ENCODE measurements at places on chromosomes 1 and 21.

DNA sequence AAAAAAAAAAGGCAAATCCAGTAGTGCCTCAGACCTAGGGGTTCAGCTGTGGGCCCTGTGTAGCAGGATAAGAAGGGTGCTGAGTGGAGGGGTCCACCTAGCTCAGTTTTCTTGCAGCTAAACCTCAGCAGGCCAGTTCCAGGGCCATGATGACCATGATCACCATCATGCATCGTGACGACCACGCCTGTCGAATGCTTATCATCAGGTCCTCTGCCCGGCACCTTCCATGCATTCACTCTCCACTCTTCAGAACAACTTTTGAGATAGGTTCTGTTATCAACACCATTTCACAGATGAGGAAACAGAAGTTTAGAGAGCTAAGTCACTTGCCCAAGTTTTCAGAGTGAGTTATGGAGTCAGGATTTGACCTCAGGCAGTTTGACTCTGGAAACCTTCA is 54.9 kb downstream of the ACBD3 start:
- DNase-seq: no peak

DNA sequence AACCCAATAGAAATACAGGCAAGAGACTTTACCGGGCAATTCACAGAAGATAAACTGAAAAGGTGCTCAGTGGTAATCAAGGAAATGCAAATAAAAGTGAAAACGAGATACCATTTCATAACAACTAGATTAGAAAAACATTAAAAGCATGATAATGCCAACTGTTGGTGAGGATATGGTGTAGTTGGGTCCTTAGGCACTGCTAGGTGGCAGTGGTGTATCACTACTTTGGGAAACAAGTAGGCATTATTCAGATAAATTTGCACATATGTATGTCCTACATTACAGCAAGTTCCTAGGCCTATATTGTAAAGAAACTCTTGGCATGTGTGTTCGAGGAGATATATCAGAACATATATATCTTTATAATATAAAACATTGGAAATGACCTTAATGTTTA is 31.0 kb downstream of the AZIN2 start:
- no peak for DNase-seq

DNA sequence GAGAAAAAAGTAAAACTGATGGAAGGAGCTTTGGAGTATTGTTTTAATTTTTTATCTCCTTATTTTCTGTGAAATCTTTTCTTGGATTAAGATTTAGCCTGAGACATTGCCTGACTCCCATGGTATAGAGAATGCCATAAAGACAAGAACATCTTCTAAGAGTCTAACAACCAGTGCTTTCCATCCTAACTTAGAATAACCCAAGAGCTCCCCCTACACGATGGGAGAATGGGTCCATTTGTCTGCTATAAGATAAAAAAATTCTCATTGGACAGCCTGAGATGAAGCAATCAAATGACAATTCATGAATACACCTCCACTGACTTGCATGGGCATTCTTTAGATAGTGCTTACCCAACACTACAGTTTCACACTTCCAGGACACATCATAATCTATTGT is 478.1 kb downstream of the TTLL7 start:
- DNase-seq: no peak

DNA sequence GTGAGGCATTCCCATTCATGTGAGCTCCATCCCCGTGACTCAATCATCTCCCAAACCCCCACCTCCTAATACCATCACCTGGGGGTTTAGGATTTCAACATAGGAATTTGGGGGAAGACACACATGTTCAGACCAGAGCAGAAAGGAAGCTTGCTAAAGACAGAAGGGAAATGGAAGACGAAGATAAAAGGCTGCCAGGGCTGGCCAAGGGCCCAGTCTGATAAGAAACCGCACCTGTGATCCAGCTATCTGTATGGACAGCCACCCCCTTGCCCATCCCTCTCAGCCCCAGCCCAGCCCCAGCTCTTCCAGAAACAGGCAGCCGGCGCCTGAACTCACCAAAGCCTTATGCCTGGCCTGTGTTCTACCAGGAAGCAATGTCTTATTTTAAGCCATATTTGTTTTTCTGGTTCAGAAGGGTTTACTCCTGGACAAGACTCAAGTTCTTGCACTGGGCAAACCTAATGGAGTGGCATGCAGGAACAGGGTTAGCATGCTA is 198.4 kb upstream of the VAMP3 start:
- no peak for DNase-seq

DNA sequence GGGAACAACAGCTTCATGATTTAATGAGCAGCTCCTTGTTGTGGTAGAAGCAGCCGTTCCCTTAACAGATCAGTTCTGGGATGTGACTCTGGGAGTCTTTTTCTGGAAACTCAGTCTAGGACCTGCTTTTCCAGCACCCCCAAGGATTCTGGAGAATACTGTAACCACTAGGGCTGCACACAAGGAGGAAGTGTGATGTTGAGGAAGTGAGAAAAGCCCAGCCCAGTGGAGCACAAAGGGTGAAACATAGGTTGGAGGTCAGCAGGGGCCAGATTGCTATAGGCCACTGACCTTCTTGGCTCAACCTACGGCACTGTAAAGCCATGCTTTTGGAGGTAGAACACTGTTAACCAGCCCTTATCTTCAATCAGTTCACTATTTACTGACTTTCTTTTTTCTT is 10.1 kb upstream of the PLA2G5 start:
- no peak for DNase-seq

Data from stimulated activated CD4-positive, alpha-beta T cell treated with anti-CD3 and anti-CD28 coated beads, Interleukin-15, amount 100 ng/mL, for 1 hour (primary cell).